Kasumi-1 (cell line): ENCODE measurements at places on chromosomes 7 and 10.
A peak's percentile ranks its signal among the peaks of the same experiment; 100 is the strongest.

DNA sequence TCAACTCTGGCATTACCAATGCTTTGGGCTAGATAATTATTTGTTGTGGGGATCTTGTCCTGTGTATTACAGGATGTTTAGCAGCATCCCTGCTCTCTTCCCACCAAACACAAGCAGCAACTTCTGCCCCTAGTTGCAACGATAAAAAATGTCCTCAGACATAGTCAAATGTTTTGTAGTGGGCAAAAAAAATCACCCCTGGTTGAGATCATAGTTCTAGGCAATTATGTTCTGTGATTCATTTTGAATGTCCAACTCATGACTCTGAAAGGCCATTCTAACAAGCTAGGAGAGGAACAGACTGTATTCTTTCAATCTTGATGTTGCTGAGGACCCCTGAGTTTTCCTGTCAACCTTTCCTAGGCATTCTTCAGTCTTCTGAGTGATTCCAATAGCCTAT is 79.5 kb downstream of the RTKN2 start:
- DNase-seq: no peak

DNA sequence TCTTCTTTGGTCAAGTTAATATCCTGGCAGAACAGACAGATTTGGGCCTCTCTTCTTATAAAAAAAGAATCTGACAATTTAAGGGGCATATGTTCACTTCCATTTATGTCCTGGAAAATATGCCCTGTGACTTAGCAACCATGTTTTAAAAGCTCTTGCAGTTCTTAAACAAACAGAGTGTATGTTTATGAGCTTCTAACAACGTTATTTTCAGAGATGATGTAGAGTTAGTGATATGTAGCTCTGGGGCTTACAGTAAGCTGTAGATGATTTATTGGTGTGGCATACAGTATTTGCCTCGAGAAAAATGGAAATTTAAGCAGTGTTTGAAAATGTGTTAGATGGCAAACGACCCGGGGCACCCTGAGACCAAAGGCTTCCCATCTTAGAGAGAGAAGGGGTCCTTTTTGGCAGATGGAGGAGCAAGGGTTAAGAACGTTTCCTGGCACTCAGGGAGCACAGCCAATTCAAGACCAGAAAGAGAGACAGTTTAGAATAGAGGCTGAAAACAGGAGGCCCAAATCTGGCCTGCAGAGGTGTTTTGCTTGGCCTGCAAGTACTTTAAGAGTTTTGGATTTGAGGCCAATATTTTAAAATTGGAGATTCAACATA is 397.5 kb downstream of the KCNMA1 start:
- no peak for DNase-seq

GRCh38 chr7:19958309-19958896 is 185.0 kb upstream of the TMEM196 start:
- no peak for DNase-seq

DNA sequence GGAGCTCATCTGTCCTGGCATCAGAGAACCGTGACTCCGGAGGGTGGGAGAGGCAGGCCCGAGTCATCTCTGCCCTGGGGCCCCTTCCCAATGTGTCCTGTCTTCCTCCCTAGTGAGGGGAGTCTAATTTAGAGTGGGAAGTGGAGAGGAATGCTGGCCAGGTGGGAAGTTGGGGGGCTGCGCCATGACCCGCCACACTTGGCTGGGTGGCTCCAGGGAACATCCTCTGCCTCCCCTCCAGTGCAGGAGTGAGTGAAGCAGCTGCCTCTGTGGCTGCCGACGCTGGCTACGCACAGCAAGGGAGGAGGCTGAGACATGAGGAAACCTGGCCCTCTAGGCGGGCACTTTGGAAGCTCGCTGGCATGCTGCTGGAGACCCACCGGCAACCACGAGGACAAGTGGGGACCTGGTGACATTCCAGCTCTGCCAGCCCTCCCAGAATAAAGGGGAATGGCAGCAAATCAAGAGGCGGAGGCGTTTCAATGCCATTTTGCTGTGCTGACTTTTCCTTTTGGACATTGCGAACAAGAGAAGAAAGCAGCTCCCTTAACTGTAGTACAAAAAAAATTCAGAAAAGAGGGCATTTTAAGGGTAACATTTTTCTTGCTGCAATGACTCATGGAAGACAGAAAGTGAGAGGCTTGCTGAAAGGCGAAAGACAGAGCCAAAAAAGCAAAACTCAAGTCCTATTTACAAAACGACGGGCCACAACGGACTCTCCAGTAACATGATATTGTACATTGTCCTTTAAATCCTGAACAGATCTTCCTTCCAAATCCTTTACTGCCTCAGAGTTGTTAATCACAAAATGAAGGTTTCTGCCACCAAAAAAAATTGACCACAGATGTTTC is 121.2 kb upstream of the PITRM1 start:
- no peak for DNase-seq

- DNase-seq: no peak
These were observed 16.3 kb upstream of the MKRN1 start for GRCh38 chr7:140495514-140496097.

DNA sequence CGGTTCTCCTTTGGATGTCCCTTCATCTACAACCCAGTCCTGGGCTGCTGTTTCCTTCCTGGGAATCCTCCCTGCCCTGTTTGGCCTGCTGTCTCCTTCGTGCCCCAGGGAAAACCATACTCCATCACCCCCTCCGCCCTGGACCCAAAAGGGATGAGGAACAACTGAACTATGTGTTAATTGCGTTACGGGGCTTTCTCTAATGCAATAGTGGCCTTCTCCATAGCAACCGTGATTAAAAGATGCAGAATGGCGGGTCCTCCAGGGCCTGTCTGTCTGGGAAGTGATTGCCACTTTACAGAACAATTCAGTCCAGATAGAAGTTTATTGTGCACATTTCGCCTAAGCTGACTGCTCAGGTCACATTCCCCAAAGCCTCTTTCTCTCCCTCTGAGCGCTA is 112.0 kb upstream of the FGFR2 start:
- no peak for DNase-seq

DNA sequence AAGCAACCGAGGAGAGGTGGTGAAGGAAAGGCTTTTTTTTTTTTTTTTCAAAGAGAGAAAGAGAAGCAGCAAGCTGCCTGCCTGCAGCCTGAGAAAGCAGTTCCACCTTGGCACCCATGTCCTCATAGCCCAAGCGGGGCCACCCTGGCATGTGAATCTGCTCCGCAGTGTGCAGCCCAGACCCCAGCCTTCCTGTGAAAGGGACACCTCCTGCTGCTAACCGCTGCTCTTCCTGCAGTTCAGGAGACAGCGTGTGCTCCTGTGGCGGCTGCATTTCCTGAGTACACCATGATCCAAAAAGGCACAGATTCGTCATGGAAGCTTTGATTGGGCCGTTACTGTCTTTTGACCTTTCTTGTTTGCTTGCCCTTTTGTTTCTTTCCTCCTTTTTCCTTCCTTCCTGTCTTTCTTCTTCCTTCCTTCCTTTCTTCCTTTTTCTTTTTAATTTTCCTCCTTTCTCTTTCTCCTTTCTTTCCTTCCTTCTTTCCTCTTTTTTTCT is 38.1 kb downstream of the IKZF1 start:
- peak; percentile 91 for DNase-seq

- DNase-seq: no peak
These were observed 1.2 kb downstream of the CCDC6 start for GRCh38 chr10:59905066-59905730.

- no peak for DNase-seq
These were observed 100.1 kb downstream of the FOXL3 start for GRCh38 chr7:389911-390601.

- no peak for DNase-seq
These were observed 365.9 kb downstream of the CRPPA start for GRCh38 chr7:16055263-16055976.

DNA sequence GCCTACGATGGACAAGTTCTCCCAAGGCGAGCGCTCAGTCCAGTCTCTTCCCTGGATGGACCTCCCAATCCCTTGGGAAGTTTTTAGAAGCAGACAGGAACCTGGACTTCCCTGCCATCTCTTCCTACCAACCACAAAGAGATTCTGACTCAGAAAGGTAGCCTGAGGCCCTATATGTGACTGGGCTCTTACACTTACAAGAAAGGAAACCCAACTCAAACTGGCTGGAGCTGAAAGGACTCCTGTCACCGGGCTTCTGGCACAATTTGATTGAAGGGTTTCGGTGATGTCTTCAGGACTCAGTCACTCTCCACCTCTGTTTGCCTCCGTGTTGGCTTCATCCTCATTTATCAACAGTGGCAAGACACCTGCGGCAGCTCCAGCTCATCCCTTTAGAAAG is 3.7 kb upstream of the COL13A1 start:
- no peak for DNase-seq
